ENCODE measurements at places on chromosomes 1 and 21.
A peak's percentile ranks its signal among the peaks of the same experiment; 100 is the strongest.

DNA sequence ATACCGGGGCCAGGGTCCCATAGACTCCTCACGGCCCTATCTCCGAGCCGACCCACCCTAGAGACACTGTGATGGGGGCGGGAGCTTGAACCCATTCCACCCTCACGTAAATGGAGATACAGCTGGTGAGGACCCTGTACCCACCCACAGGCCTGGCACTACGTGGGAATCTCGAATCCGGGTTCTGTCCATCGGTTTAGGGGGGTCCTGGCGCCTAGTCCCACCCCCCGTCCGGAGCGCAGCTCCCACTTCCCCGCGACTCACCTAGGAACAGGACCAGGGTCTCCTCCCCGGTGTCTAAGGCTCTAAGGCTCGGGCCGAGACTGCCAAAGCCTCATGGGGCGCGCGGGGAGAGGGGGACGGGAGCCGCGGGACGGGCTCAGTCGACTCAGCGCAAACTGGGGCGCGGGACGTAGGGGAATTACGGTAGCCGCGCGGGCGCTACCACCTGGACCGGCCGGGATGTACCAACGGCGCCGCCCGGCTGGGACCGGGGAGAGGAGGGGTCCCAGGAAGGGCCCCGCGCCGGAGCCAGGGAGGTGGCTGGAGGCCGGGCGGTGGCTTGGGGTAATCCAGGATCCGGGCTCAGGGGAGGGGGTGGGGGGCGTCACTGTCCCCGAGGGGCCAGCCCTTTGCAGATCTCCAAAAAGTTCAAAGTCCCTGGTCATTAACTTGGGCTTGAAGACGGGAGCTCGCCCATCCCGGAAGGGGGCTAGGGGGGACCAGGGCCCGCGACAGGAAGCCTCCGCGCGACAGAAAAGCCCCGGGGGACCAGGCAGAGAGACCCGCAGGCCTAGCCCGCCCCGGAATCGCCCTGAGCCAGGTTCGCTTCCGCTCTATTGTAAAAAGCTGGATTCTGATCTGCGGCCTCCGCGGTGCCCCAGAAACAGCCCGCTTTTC is 1.0 kb downstream of the PLEKHG5 start:
- DNase-seq = peak; percentile 34

DNA sequence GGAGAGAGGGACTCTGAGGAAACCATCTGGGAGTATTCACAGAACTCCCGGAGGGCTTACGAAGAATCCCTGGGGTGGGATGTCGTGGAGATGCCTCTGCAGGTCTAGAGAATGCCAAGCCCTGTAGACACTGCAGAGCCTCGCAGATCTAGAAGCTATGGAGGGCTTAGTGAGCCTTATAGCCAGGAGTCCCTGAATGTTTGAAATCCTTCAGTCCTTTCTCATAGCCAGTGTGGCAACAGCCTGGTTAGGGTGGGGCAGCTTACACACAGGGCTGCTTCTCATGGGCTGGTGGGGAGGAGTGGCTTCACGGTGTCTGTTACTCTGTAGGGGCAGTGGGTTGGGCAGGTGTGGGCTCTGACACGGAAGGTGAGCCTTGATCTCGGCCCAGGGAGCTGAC is 44.2 kb upstream of the KDM4A start:
- no peak for DNase-seq

- no peak for DNase-seq
Observed at GRCh38 chr1:65971547-65971946, 178.9 kb downstream of the PDE4B start.

- DNase-seq = no peak
Observed at GRCh38 chr1:194104247-194104844, 917.9 kb upstream of the B3GALT2 start.

- no peak for DNase-seq
Observed at GRCh38 chr1:67285780-67286488, 21.7 kb upstream of the IL12RB2 start.

DNA sequence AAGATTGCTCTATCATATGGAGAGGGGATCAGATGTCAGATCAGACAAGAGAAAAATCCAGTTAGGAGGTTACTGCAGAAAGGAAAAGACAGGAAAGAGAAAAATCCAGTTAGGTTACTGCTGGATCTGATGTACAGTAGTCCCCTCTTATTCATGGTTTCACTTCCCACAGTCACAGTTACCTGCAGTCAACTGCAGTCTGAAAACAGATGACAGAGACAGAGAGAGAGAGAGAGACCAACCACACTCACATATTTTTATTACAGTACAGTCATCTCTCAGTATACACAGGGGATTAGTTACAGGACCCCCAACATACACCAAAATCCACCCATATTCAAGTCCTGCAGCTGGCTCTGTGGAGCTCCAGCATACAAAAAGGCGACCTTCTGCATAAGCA is 29.3 kb downstream of the NUP133 start:
- DNase-seq = no peak

- DNase-seq = no peak
Observed at GRCh38 chr1:199490769-199491527, 536.6 kb upstream of the NR5A2 start.

- no peak for DNase-seq
Observed at GRCh38 chr21:42878678-42878992, 704 bp downstream of the WDR4 start.

- no peak for DNase-seq
Observed at GRCh38 chr1:174406421-174406820, 41.3 kb upstream of the GPR52 start.

- no peak for DNase-seq
Observed at GRCh38 chr1:9279172-9279840, 13.4 kb upstream of the SPSB1 start.

- no peak for DNase-seq
Observed at GRCh38 chr21:37294679-37295078, 27.5 kb upstream of the VPS26C start.

GRCh38 chr1:118984086-118984721 is 3.9 kb downstream of the TBX15 start:
- no peak for DNase-seq

DNA sequence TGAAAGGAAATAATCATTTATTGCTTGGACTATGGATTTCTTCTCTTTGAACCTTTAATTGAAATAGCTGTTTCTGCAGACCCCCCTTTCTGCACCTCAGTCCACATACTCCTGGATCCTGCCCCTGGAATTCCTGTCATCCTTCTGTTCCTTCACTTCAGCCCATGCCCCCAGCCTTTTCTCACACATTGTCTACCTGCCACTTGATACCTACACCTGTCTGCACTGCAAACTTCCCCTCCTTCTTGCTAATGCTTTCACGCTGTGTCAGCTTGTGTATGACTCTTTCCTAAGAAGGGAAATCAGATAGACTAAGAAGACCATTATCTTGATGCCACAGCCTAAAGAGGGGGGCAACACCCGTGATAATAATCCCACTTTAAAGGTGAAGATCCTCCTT is 80.3 kb upstream of the EXO1 start:
- no peak for DNase-seq

GRCh38 chr1:19852036-19852435 is 30.2 kb upstream of the OTUD3 start:
- DNase-seq = no peak

- DNase-seq = no peak
Observed at GRCh38 chr1:151563376-151563775, 23.3 kb downstream of the TUFT1 start.

GRCh38 chr21:42532466-42533181 is 19.0 kb downstream of the SLC37A1 start:
- no peak for DNase-seq

- DNase-seq = no peak
Observed at GRCh38 chr1:86616871-86617270, 70.0 kb downstream of the CLCA4 start.

DNA sequence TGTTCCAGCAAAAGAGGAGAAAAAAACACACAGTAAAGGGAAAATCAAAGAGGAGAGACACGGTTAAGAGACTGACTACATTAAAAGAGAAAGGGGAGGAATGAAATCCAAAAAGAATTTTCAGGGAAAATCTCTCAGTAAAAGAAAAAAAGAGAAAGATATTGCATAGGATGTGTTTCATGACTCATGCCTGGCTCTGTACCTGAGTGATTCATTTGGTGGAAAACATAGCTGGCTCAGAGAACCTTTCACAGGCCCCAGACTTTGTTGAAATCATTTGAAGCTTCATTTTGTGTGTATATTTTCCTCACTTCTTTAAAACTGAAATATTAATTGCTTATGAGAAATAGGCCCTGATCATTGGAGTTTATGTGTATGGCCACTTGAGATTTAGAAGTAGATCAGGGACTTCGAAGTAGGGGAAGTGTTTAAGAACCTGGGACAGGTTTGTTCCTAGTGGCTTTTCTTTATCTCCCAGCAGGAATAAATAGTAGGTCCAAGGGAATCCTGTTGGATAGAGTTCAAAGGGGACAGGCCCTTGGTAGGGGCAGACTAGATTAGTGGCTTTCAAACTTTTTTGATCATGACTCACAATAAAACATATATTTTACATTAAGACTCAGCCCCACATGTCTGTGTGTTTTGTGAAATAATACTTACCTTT is 239.1 kb upstream of the SGIP1 start:
- no peak for DNase-seq

DNA sequence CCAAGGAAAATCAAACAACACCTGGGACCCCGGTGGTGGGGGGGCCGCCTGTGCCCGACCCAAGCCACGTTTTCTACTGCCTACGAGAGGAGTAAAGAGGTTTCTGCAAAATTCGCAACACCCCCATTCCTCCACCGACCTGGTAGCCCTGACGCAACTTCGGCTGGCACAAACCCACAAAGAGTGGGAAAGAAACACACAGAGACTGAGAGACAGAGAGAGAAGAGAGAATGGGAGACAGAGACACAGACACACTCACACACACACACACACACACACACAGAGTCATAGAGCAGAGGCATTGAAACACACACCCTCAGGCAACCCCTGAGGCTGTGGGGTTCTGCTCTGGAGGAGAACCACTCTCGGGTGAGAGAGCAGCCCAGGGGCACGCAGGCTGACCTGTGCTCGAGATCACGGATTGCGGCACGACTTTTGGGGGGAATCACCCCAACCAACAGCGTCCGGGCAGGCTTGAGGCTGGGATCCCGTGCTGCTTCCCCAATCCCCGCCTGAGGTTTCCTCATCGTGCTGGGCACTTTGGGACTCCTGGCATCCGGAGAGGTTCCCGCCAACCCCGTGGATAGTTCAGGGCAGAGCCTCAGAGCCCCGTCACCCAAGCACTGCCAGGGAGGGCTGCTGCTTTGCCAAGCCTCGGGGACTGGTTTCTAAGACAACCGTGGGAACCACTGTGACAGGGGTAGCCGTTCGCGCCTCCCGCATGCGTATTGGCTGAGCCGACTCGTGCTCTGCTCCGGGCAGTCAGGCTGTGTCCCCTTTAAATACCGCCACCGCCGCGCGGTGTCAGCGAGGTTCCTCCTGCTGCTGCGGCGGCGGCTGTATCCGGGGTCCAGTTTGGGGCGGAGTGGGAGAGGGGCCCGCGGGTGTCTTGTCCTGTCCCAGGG is 682.4 kb upstream of the TPTE start:
- no peak for DNase-seq

- no peak for DNase-seq
Observed at GRCh38 chr1:37574834-37575480, 18.2 kb downstream of the DNALI1 start.

DNA sequence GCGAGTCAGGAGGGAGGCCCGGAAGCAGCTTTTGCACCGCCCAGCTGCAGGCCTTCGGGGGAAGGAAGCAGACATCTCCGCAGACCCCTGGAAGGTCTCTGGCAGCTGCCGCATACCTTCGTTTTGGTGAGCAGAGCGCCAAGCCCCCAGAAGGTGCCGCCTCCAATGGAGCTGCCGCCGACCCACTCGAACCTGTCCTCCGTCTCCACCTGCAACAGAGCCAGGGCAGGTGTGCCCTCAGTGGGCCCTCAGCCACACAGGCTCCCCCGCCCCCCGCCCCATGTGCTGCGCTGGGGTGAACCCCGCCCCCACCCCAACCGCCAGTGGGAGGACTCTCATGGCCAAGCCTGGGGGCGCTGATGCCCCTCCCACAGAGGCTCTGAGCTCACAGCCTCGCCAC is 6.2 kb downstream of the PANK4 start:
- no peak for DNase-seq

DNA sequence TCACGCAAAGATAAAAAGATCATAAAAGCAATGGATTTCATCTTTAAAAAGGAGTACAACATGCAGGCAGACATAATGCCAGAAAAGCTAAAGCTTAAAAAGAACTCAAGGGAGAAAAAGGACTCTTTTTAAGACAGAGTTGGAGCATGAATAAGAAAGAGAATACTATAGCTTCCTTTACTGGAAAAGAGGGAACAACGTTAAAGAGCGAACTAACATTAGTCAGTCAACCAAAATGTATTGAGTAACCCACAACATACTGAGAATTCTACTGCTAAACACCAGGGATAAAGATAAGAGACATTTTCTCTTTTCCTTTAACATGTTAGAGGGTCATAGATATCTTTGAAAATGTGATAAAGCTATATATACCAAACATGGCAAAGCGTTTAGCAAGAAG is 182.0 kb downstream of the DUSP10 start:
- DNase-seq = no peak

- no peak for DNase-seq
Observed at GRCh38 chr1:232428036-232428645, 201.8 kb downstream of the SIPA1L2 start.

- no peak for DNase-seq
Observed at GRCh38 chr1:199116488-199116887, 477.6 kb downstream of the PTPRC start.

DNA sequence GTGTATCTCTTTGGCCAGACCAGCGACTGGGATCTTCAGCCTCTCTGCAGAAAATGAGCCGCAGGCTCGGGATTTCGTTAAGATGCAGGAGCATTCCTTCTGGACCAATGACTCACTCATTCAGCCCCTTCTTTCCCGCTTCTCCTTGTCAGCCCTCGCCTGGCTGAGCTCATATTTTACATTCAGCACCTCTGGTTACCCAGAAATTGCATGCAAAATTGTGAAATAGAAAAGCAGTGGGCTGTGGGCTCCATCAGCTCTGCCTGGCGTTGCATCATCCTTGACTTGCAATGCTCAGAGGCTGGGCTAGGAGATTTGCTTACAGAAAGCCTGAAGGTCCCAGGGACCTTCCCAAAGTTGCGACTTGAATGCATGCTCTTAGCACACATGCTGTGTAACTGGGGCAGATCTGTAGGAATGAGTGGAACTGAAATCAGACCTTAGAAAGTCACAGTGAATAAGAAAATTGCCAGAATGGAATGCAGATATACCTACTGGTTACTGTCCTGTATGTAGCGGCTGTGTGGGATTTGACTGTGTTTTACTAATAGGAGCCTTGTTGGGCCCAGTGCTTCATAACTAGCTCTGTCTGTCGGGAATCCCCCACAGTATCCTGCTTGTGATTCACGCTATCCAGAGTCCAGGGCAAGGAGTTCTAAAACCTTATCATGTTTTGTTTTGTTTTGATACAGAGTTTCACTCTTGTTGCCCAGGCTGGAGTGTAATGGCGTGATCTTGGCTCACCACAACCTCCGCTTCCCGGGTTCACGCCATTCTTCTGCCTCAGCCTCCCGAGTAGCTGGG is 444.8 kb downstream of the KIF26B start:
- no peak for DNase-seq

DNA sequence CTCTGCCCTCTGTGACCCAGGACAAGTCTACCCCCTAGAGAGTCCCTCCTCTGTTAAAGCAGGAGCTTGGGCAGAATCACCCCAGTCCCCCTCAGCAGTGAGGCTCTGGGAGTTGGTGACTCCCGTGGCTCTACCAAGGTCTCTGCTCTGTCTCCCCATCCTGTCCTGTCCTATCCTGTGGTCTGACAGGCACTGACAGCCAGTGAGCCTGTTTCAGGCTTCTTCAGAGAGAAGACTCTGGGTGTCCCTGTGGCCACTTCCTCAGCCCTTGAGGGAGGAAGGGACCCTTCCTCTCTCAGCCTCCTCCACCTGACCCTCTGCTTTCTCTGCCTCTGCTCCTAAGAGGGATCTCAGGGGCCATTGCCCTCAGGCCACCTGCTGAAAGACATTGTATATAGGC is 148.7 kb downstream of the FCRL5 start:
- no peak for DNase-seq
